ENCODE measurements at places on chromosomes 12 and 14. TPM values are rescaled to one million over a fixed set of nuclear protein-coding genes. Genes with fewer than 3 reads are reported as not detected.

Gene PPP4R4
- total RNA-seq: 0.75 TPM

- no peak for DNase-seq
These were observed 201.5 kb upstream of the RTL1 start for GRCh38 chr14:101105045-101105444.

DNA sequence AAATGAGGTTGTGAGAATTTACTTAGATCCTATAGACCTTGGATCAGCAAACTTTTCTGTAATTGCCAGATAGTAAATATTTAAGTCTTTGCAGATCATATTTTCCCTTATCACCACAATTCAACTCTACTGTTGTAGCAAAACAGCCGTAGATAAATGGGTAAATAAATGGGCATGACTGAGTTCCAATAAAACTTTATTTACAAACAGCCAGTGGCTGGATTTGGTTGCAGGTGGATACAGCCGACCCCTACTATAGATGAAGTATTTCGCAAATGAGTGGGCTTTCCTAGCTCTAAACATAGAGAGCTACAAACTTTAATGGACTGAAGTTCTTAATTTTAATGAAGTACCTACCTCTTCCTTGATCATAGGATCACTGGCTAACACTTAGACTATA, 100.7 kb downstream of the GPATCH2L start:
- no peak for DNase-seq

Gene LRP1-AS
- total RNA-seq: not detected

DNA sequence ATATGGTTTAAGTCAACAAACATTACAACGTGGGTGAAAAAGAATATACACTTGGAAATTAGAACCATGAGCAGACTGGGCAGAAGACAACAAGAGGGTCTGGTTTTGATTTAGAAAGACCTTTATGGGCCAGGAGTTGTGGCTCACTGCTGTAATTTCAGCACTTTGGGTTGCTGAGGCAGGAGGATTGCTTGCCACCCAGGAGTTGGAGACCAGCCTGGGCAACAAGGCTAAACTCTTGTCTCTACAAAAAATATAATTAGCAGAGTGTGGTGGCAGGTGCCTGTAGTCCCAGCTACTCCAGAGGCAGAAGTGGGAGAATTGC, 2.7 kb upstream of the NFKBIA start:
- DNase-seq: no peak

All from myocyte (in vitro differentiated cells).